ENCODE measurements at places on chromosomes 13 and 19.

DNA sequence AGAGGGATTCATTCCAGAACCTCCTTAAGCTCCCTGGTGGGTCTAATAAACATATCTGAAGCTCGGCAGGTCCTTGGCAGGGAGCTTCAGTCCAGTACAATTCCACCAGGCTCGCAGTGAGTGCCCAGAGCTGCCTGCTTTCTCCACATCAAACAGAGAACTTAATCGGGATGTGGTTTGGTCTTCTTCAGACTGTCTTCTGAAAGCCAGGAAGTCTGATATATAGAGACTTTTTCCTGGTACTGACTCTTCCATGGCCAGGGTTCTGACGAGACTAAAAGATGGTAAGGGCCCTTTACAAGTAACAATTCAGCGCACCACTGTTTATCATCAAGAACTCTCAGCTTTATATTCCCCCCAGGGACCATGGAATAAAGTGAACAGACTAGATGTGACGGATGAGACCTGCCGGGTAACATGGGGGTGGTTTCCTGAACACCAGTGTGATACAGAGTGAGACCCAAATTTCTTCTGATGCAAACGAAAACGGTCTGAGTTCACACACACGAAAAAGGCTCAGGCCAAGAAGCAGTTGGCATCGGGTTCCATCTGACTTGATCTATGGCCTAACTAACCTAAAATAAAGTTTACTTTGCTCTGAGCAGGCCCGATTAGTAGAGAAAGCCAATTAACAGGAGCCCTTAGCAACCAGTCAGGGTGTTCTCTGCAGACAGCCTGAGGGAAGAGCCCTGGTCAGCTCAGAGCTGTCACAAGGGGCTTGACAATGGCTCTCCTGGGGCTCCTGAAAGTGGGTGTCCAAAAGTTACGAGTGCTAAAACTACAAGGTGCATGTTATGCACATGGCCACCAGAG, 29.0 kb downstream of the RANBP3 start:
- DNase-seq, result no peak

DNA sequence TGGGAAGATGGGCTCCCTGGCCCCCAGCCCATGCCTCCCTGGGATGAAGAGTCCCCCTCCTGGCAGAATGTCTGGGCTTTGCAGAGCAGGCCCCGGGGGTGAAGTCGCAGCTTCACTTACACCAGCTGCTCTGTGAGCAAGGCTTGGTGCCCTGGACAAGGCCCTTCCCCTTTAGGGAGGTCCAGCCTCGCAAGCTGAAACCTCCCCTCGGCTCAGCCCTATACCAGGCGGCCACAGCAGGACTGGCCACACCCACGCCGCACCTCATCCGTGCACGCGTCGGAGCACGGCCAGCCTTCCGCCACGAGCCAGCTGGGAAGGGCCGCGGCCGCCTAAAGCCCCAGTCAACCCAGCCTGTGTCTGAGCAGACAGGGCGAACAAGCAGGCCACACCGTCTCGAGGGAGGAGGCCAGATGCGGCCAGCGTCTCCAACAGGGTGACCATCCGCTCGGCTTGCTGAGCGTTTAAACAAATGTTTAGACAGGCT, 83.2 kb upstream of the MCF2L start:
- DNase-seq, result peak; percentile 90

DNA sequence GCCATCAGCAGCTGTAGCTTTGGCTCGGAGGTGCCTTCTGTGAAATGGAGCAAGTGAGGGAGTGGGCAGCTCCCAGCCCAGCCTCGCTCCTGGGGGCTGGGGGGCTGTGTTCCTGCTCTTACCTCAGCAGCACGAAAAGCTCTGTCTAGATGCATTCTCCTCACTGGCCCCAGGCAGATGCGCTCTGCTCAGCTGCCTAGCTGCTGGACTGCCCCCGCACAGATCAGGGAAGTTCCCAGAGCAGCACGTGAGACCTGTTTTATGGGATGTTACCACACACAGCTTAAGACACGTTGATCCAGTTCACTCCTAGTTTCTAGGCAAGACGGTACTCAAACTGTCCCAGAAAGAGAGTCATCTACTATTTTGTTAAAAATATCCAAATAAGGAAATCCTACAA, 13.6 kb downstream of the LCP1 start:
- DNase-seq, result peak; percentile 10

GRCh38 chr19:6095760-6096159, 14.5 kb downstream of the RFX2 start:
- no peak for DNase-seq

DNA sequence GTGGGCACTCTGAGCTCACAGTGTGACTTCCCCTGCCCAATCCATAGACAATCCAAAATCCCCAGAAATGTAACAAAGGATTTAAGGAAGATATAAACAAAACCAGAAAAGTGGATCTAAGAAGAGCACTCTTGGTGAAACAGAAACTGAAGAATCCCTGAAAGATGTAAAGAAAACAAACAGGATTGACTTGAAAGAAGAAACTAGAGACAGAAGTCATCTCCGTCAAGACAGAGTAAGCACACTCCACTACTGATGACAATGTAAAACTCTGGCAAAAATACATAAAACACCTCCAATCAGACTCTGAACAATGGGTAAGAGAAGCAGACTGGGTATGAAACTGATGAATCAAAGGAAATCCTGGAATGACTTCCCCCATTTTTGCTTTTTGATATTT, 13.5 kb downstream of the TUBGCP3 start:
- no peak for DNase-seq

- DNase-seq, result no peak
Observed at GRCh38 chr13:75279834-75280369, 202.1 kb downstream of the TBC1D4 start.

GRCh38 chr13:33110713-33111413, 94.6 kb downstream of the KL start:
- DNase-seq, result no peak

DNA sequence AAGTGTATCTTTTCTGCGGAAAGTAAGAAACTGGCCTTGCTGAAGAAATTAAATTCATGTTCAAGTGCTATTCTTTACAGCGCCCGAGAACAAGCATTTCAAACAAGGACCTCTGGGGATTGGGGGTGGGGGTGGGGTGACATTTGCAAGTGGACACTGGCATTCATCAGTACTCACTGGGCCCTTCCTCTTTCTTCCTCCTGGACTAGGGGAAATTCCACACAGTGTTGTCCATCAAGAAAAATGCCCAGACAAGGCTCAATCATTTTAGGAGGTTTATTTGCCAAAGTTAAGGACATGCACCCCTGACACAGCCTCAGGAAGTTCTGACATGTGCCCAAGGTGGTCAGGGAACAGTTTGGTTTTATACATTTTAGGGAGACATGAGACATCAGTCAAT, 22.9 kb upstream of the OR10H1 start:
- DNase-seq, result no peak

DNA sequence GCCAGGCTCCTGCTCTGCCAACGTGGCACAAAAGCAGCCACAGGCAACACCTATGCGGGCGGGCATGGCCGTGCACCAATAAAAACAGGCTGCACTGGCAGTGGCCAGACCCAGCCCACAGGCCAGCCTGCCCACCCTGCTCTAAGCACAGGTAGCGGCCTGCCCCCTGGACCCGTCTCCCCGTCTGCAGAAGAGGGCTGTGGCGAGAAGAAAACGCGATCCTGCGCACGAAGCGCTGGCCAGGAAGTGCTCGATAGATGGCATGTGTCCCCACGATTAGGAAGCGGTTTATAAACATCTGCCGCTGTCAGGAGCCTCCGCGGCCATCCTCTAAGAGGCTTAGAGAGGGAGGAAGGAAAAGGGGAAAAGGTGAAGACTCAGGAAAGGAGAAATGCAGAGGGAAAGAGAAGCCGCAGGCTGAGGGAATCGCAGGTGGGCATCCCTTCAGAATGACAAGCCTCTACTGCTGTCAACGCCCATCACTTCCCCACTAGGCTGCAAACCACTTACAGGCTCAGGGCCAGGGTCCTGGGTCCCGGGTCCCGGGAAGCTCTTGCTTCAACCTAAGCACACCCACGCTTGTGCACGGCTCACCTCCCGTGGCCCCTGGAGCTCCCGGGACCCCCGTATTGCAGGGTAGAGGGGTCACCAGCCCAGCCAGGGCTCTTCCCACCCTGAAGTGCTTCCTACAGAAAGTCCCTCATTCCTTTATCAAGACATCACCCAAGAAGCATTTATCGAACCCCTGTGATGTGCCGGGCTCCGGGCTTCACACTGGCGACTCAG, 10.5 kb downstream of the MLLT1 start:
- DNase-seq, result no peak

GRCh38 chr19:47152205-47152604, 21.6 kb downstream of the SAE1 start:
- no peak for DNase-seq

DNA sequence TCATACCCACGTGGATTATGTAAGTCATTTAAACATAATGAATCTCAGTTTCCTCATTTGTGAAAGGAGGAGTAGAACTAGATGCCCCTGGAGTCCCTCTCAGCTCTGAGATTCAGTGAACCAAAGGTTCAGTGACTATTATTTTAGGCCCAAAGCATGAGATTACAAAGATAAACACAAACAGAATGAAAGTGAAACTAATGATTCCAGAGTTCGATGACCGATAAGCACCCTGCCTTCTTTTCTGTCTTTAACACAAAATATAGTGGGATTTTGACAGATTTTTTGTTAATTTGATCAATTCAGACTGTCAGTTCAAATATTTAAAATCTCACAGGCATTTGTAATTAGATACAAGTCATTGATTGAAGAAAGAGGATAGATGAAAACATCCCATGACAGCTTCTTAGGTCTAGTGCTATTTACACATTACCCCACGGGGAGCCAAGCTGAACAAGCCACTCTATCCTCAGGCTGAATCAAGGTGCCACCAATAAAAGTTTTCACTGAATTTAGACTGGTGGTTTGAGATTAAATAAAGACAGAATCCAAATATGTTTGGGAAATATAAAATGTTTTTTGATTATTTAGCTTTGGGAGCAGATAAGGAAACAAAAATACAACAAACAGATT, 64.6 kb upstream of the RAP2A start:
- no peak for DNase-seq

DNA sequence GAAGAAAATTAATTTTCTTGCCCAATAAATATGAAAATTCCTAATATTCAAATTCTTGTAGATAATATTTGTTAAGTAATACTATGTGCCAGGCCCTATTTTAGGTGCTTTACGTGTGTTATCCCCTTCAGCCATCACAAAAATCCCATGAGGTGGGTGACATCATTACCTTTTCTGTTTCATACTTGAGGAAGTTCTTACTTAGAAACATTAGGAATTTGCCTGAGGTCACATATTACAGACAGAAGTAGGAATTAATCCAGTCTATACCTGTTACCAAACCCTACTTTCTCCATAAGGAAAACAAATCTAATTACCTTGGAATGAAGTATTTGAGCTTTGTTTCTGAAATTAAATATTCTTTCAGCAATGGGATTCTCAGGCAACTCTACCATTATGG, 336.1 kb downstream of the GPC6 start:
- no peak for DNase-seq

DNA sequence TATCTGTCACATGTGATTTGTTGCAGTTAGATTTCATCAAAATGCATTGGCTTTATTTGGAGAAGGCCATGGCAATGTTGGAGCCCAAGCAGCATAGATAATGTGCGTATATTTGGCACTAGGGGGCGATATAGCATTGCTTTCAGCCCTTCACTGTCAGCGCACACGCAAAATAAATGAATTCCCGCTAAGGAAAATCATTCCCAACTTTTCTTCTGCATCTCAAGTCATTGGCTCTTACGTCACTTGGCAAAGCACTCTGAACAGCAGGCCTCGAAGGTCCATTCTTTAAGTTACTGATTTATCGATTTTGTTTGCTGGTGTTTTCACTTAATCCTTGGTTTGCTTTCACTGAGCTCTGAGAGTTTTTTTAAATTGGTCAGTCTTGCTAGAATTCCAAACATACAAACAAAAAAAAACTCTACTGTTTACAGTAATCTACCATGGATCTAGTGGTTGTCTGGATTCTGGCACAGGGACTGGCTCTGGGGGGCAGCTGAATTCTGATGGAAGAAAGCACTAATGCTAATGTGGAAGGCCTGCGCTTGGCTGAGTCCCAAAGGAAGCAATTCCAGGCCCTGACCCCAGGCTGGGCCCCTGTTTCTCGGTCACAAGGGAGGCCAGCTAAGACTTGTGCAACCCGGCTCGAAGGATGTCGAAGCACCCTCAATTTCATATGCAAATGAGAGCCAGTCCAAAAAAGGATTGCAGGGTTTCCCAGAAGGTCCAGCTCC, 97.7 kb upstream of the IPO5 start:
- peak; percentile 55 for DNase-seq

GRCh38 chr19:11242864-11243797, 3.7 kb downstream of the ANGPTL8 start:
- peak; percentile 100 for DNase-seq

DNA sequence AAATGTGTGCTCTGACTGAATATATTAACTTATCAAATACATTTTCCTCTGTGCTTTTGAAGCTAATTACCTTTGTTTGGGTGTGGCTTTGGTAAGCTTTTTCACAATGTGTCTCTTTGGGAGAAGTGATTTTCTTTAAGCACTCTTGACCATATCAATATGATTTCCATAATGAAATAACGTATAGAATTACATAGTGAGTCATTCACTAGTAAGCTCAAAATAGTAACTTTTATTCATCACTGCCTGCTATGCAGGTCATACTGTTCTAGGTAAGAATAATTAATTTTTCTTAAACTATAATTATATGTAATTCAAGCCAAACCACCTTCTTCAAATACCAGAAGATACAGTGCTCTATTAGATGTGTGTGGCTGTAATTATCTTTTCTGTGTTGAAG, 480.7 kb downstream of the MYO16 start:
- no peak for DNase-seq

DNA sequence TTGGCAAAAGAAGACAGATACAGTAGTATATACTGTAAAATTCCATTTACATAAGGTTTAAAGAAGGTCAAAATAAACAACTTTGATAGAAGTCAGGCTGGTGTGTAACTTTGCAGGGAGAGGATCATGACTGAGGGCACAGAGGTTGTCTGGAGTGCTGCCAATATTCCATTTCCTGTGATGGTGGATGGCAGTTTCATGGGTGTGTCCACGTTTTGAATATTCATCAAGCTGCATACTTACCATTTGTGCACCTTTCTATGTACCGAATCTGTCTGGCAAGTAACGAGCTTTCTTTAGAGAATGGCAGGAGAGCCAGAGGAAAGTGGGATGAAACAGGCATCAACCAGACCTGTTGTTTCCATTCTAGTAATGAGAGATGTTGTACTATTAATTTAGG, 420.5 kb upstream of the HTR2A start:
- no peak for DNase-seq

DNA sequence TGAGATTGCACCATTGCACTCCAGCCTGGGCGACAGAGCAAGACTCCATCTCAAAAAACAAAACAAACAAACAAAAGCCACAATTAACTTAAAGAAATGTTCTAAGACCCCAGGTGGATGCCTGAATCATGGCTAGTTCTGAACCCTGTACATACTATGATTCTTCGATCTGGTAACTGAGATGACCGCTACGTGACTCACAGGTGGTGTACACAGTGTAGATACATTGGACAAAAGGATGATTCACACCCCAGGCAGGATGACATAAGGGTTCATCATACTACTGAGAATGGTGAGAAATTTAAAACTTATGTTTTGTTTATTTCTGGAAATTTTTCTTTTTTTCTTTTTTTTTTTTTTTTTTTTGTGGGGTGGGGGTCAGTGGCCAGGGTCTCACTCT, 6.5 kb downstream of the ZNF426 start:
- DNase-seq, result no peak

Measured in nephron progenitor cell (in vitro differentiated cells).